ENCODE measurements at places on chromosomes 4 and X. TPM values are rescaled to one million over a fixed set of nuclear protein-coding genes. Genes with fewer than 3 reads are reported as not detected.

VEGFD gene
- polyA plus RNA-seq = 1.2 TPM

GRCh38 chr4:158760866-158761265 is 8.0 kb upstream of the FNIP2 start:
- DNase-seq = no peak
- H3K36me3 ChIP-seq = no peaks in the 10 kb centered on the region
- H3K27ac ChIP-seq = no peak overlapping the region
- H3K27me3 ChIP-seq = no peaks in the 10 kb centered on the region
- no peak overlapping the region for H3K4me3 ChIP-seq
- H3K4me1 ChIP-seq = no peaks in the 10 kb centered on the region

DNA sequence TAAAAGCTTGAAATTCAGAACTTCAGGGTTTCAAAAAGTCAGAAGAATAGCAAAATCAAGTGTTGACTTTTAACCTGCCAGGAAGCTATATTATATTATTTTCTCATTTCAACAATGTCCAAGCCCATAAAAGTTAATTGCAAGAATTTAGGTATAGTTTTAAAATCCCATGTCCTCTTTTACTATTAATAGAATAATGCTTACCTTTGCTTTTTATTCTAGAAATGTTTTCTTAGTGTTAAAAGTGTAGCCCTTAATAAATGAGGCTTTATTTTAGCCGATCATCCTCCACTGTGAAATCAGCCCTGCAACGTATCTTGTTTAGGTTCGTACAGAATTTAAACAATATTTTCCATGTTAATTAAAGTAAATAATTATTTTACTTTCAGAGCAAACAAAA is 31.5 kb downstream of the TMA16 start:
- H3K4me1 ChIP-seq = no peaks in the 10 kb centered on the region
- no peaks in the 10 kb centered on the region for H3K27me3 ChIP-seq
- H3K27ac ChIP-seq = no peak overlapping the region
- no peak for DNase-seq
- H3K4me3 ChIP-seq = no peak overlapping the region

DNA sequence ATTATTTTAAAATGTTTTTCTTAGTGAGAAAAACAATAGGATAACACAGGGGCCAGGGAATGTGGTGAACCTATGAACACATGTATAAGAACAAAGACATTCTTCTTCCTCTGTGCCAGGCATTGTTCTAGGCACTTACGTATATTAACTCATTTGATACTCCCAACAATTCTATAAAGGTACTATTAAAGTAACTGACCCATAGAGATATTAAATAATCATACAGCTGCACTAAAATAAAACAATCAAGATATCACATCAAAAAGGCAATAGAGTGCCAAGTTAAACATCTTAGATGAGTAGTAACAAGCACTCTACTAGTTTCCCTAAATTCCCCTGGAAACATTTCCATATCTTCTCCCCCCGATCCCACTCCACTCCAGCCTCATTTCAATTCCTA is 33.4 kb downstream of the SLC39A8 start:
- no peak overlapping the region for H3K4me3 ChIP-seq
- H3K27ac ChIP-seq = no peak overlapping the region
- no peaks in the 10 kb centered on the region for H3K36me3 ChIP-seq
- H3K4me1 ChIP-seq = no peaks in the 10 kb centered on the region

MECP2 gene
- 14.0 TPM for polyA plus RNA-seq

DNA sequence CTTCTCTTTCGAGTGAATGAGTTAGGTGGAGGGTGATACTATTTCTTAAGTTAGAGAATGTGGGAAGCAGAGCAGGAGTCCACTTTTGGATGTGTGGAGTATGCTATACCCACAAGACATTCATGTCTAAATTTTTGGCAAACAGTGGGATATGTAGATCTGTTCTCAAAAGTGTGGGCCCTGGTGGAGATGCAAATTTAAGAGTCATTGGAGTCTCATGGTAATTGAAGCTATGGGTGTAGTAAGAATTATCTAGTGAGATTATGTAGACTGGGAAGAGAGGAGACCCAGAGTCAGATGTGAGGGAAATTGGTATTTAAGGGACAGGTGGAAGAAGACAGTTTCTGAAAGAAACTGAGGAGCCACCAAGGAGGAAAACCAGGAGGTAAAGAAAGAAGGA is 7.0 kb downstream of the CEP135 start:
- no peak overlapping the region for H3K4me3 ChIP-seq
- no peaks in the 10 kb centered on the region for H3K27me3 ChIP-seq
- no peak for DNase-seq
- no peaks in the 10 kb centered on the region for H3K36me3 ChIP-seq
- H3K4me1 ChIP-seq = no peaks in the 10 kb centered on the region
- no peak overlapping the region for H3K27ac ChIP-seq

GRCh38 chr4:179307297-179308136 is 1865.3 kb upstream of the AGA start:
- no peaks in the 10 kb centered on the region for H3K36me3 ChIP-seq
- no peaks in the 10 kb centered on the region for H3K27me3 ChIP-seq
- H3K4me3 ChIP-seq = no peak overlapping the region
- no peak for DNase-seq
- no peak overlapping the region for H3K27ac ChIP-seq
